Prostate gland (tissue), 2 donors: ENCODE measurements at places on chromosomes 7 and 10. TPM values are rescaled to one million over a fixed set of nuclear protein-coding genes. Genes with fewer than 3 reads are reported as not detected.

DNA sequence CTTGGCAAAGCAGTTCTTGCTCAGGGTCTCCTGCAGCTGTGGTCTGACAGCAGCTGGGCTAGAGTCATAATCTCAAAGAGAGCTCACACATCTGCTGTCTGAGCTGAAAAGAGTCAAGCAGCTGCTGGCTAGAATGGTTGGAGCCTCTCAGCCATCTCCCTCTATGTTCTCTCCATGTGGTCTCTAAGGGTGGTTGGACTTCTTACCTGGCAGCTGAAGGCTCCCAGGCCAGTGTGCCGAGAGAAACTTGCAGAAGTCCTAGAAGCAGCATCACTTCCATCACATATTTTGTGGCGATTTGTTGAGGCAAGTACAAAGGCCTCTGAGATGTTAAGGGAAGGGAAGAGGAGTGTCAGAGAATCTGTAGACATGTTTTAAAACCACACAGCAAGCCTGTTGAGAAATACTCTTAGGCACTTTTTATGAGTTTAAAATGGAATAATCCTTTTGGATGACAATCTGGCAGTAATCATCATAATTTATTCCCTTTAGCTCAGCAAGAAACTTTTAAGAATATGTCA lies 93.2 kb downstream of the REEP3 start:
- H3K27ac ChIP-seq: no peak overlapping the region
- no peak for DNase-seq

- no peak overlapping the region for H3K27ac ChIP-seq
- DNase-seq: no peak
- no peaks in the 10 kb centered on the region for H3K4me1 ChIP-seq
- no peak overlapping the region for H3K4me3 ChIP-seq
- H3K36me3 ChIP-seq: no peaks in the 10 kb centered on the region
- H3K27me3 ChIP-seq: no peaks in the 10 kb centered on the region
Measured at GRCh38 chr10:50452603-50453002, 171.2 kb downstream of the SGMS1 start.

- H3K4me3 ChIP-seq: no peak overlapping the region
- no peaks in the 10 kb centered on the region for H3K36me3 ChIP-seq
- H3K27ac ChIP-seq: no peak overlapping the region
- no peaks in the 10 kb centered on the region for H3K27me3 ChIP-seq
Measured at GRCh38 chr10:51910596-51910995, 211.2 kb upstream of the CSTF2T start.

DNA sequence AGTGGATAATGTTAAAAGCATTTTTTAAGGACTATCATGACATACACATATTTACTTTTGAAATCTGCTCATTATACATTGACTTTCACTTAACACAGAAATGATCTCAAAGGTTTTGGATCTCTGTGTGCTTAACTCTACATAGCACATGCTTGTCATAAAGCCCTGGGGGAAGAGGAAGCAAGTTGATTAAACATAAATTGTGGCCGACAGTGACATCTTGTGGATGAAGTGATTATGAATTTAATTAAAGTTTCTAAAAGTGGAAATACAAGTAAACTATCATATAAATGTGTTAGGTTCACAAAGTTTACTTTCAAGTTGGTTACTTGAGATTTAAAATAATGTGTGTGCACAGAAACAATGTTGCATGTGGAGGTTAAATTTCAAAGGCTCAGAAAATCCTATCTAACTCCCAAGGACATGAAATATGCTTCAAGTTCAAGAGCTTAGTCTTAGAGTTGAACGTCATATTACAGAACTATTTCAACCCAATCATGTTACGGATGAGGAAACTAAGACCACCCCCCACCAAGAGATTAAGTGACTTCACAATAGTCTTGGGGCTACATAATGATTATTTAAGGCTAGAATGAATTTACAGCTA lies 1247.8 kb downstream of the GATA3 start:
- H3K27me3 ChIP-seq: no peaks in the 10 kb centered on the region
- H3K4me3 ChIP-seq: no peak overlapping the region
- DNase-seq: peak; percentile 22
- H3K4me1 ChIP-seq: no peaks in the 10 kb centered on the region

- H3K36me3 ChIP-seq: no peaks in the 10 kb centered on the region
- no peak overlapping the region for H3K4me3 ChIP-seq
- no peak for DNase-seq
- no peaks in the 10 kb centered on the region for H3K27me3 ChIP-seq
- H3K27ac ChIP-seq: no peak overlapping the region
Measured at GRCh38 chr7:131501422-131501821, 55.0 kb downstream of the PODXL start.

GRCh38 chr7:101911800-101912715 lies 94.6 kb downstream of the CUX1 start:
- no peaks in the 10 kb centered on the region for H3K27me3 ChIP-seq
- DNase-seq: no peak
- H3K4me1 ChIP-seq: no peaks in the 10 kb centered on the region
- peak overlapping the region; percentile 38 for H3K27ac ChIP-seq

DNA sequence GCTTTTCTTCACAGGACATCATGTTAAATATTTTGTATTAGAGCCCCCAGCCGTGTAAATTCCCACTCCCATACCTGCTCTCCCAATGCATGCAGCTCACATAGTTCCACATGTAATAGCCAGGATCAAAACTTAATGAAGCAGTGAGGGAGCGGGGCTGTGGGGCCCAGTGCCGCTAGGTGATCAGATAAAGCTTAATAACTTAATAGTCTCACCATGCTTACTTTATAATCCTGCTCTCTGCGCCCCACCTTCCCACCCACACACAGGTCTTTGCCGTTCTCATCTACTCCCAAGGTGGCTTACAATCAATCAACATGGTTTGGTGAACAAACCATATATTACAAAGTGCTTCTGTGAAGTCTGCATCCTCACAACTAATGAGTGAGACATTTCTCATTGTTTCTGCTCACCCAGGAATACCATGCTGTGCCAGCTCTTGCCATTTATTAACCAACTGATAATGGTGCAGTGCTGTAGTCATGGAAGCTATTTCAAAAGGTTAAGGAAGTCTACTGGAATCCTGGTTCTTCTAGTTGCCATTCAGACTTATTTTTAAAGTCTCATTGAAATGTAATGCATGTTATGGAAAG lies 156.4 kb downstream of the CTTNBP2 start:
- H3K4me1 ChIP-seq: no peaks in the 10 kb centered on the region
- H3K27ac ChIP-seq: no peak overlapping the region

- DNase-seq: no peak
- no peak overlapping the region for H3K27ac ChIP-seq
- H3K36me3 ChIP-seq: no peaks in the 10 kb centered on the region
Measured at GRCh38 chr7:147196481-147196880, 1079.9 kb downstream of the CNTNAP2 start.

GRCh38 chr7:100764841-100765240 lies 31.4 kb downstream of the ZAN start:
- DNase-seq: no peak
- H3K4me1 ChIP-seq: no peaks in the 10 kb centered on the region
- H3K36me3 ChIP-seq: no peaks in the 10 kb centered on the region

DNA sequence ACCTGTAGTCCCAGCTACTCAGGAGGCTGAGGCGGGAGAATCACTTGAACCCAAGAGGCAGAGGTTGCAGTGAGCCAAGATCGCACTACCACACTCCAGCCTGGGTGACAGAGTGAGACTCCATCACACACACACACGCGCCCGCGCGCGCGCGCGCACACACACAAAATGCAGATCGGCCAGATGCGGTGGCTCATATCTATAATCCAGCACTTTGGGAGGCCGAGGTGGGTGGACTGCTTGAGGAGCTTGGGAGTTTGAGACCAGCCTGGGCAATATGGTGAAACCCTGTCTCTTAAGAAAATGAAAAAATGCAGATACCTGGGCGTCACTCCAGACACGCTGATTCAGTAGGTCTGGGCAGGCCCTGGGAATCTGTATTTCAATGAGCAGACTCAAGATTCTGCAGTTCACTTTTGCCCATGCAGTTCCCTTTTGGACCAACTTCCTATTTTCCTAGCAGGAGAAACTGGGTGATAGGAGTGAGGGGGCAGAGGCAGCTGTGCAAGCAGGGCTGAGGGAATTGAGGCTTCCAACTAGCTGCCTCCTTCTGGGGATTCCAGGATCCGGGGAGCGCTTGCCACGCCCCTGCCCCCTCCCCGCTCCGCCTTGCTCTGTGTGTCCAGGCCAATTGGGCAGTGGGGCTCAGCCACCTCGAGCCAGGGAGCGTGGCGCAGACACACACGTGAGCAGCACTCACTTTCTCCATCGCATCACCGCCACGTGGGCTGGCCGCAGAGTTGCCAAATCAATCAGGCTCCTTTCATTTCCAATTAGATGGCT lies 173.6 kb downstream of the SH3PXD2A start:
- H3K27ac ChIP-seq: no peak overlapping the region
- H3K36me3 ChIP-seq: no peaks in the 10 kb centered on the region
- DNase-seq: no peak

GRCh38 chr10:27747096-27747451 lies 1.5 kb upstream of the MKX start:
- H3K4me1 ChIP-seq: peaks cover 3% of the 10 kb centered on the region
- no peaks in the 10 kb centered on the region for H3K36me3 ChIP-seq
- peak overlapping the region; percentile 87 for H3K27ac ChIP-seq
- H3K4me3 ChIP-seq: peak overlapping the region; percentile 53
- H3K27me3 ChIP-seq: peaks cover 5% of the 10 kb centered on the region

DNA sequence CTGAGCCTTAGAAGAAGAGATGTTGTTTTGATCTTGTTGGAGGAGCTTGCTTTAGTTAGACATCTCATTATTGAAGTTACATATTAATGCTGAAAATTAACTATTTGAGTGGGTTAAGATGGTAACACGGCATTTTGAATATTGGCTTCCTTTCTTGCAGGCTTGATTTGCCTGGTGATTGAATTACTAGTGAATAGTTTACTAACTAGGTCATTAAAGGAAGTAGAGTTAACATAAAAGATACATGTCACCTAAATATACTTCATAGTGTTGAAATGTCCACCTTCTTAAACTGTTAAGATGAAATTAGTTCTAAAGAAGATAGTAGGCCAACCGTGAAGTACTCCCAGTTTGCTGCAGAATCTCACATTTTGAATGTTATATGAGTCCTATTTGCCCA lies 18.5 kb downstream of the MPLKIP start:
- H3K4me3 ChIP-seq: no peak overlapping the region
- no peaks in the 10 kb centered on the region for H3K4me1 ChIP-seq
- DNase-seq: no peak
- H3K36me3 ChIP-seq: no peaks in the 10 kb centered on the region
- no peak overlapping the region for H3K27ac ChIP-seq

GDF2 gene
- not detected for total RNA-seq

GRCh38 chr10:116613471-116613870 lies 7.3 kb upstream of the PNLIPRP2 start:
- H3K4me3 ChIP-seq: no peak overlapping the region
- H3K27ac ChIP-seq: no peak overlapping the region
- H3K36me3 ChIP-seq: no peaks in the 10 kb centered on the region
- H3K27me3 ChIP-seq: peaks cover 4% of the 10 kb centered on the region
- no peak for DNase-seq

DNA sequence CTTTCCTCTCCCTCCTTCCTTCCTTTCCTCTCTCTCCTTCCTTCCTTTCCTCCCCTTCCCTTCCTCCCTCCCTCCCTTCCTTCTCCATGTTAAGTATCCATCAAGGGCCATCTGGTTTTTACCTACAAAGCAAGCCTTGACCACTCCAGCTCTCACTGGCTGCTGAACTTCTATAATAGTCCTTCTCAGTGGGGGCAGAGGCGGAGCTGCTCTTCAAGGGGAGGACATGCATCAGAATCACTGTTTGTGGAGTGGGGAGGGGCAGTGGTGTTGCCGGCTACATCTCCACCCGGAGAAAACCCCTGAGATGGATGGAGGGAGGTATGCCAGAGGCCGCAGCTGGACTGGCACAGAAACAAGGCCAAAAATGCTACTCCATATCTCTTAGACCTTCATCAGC lies 25.9 kb downstream of the LAMB1 start:
- H3K27me3 ChIP-seq: no peaks in the 10 kb centered on the region
- no peaks in the 10 kb centered on the region for H3K4me1 ChIP-seq
- no peak overlapping the region for H3K27ac ChIP-seq

- H3K4me1 ChIP-seq: no peaks in the 10 kb centered on the region
- H3K27ac ChIP-seq: no peak overlapping the region
- H3K4me3 ChIP-seq: no peak overlapping the region
- H3K27me3 ChIP-seq: no peaks in the 10 kb centered on the region
- no peaks in the 10 kb centered on the region for H3K36me3 ChIP-seq
- no peak for DNase-seq
Measured at GRCh38 chr7:107726356-107727130, 17.4 kb upstream of the CBLL1 start.

CPA1 gene
- total RNA-seq: not detected

DNA sequence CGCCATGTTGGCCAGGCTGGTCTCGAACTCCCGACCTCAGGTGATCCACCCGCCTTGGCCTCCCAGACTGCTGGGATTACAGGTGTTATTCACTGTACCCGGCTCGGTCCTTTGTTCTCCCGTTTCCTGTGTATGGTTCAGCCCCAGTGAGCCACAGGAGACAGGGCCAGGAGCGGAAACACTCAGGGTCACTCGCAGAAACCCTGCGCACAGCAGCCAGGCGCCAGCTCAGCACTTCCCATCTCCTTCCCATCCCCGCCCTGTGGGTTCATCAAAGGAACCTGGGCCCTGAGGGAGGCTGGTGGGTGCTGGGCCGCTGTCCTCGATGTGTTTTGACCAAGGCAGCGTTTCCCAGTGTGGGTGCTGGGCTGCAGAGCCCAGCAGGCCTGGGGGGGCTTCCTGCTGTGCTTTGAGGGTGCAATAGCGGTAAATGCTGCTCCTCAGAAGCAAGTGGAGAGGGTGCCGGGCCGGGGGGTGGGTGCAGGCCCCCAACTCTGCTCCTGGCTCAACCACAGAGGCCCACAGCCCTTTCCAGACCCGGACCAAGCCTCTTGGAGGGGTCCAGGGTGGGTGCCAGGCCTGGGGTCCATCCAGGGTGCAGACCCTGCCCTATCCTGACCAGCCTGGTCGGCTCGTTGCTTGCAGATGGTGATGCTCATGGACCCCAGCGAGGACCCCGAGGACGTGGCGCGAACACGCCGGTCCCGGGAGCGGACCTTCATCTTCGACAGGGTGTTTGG lies 15.3 kb upstream of the CHST12 start:
- no peaks in the 10 kb centered on the region for H3K36me3 ChIP-seq
- H3K4me1 ChIP-seq: no peaks in the 10 kb centered on the region
- no peak overlapping the region for H3K4me3 ChIP-seq
- no peak overlapping the region for H3K27ac ChIP-seq
- DNase-seq: no peak

NKX2-3 gene
- not detected for total RNA-seq

GJD4 gene
- not detected for total RNA-seq

DNA sequence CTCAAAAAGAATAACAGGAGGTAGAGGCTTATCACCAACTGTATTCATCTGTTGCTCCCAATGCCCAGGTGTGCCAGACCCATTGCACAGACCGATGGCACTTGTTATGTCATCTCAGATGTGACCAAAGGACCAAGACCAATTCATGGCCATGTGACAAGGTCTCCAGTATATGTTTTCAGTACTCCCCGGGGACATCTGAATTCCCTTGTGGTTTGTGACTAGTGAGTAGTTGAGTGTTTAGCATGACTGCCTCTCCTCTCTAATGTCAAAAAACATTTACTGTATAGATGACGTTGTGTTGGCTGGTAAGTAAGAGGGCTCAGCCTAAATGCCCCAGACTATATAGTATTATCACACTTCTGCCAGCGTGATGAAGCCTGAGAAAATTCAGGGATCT lies 202.1 kb upstream of the SMIM30 start:
- H3K4me3 ChIP-seq: no peak overlapping the region
- H3K27me3 ChIP-seq: no peaks in the 10 kb centered on the region
- no peak overlapping the region for H3K27ac ChIP-seq
- no peaks in the 10 kb centered on the region for H3K4me1 ChIP-seq

GRCh38 chr10:42491001-42491592 lies 147.3 kb downstream of the ZNF33B start:
- H3K27me3 ChIP-seq: no peaks in the 10 kb centered on the region
- H3K36me3 ChIP-seq: no peaks in the 10 kb centered on the region
- DNase-seq: no peak
- no peaks in the 10 kb centered on the region for H3K4me1 ChIP-seq
- no peak overlapping the region for H3K27ac ChIP-seq

MCM10 gene
- 0.55 TPM for total RNA-seq
